ENCODE measurements at places on chromosomes 13 and 19.

GRCh38 chr19:53102206-53102755 is 941 bp downstream of the ZNF160 start:
- DNase-seq: no peak

- no peak for DNase-seq
These were observed 1574.4 kb upstream of the PRR20A start for GRCh38 chr13:55566334-55566733.

- DNase-seq: no peak
These were observed 776 bp upstream of the LENG1 start for GRCh38 chr19:54160182-54160811.

DNA sequence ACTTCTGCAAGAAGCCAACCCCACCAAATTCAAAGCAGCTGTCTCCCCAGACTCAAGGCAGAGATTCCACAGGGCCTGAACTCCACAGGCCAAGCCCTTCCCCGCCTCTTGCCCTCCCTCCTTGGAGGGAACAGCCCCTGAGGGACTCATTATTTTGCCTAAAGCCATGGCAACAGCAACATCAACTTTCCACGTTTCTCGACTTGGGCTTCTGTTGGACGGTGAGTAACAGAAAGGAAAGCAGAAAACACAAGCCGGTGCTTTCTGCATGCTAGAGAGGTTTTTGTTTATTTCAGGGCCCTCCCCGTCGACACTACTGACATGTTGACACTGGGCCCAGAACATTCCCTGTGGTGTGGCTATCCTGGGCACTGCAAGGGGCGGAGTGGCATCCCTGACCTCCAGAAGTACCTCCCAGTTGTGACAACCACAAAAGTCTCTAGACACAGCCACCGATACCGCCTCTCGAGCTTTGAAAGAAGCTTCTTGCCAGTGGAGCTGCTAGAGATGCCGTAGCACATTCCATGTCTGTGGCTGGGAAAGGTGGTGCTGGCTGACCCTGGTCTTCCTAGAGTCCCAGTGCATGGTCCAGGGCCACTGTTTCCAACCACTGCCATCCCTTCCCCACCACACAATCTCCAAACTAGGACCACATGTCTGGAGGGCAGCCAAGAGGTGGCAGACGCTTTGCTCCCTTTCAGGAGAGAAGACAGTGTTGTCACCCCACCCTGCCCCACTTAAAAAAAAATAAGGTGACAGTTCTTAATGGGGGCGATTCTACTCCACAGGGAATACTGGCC is 12.8 kb downstream of the CAPS start:
- DNase-seq: no peak

- no peak for DNase-seq
These were observed 33.2 kb downstream of the NLRP13 start for GRCh38 chr19:55898911-55899310.

DNA sequence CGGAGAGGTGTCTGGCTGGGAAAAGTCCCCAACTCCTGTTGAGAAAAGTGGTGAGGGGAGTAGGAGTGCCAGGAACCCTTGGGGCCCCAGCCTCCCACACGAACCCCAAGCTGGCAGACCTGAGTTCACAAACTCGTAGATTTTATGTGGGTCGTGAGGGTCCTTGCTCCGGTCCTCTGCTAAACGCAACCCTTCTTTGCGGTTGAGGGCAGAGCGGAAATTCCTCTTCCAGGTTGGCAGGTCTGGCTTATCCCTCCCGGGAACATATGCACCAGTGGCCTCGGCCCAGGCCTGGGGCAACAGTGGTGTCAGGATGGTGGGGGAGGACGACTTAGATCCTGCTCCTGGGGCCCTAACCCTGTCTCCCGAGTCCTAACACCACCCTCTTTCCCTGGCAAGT is 2.4 kb downstream of the IRF3 start:
- no peak for DNase-seq

DNA sequence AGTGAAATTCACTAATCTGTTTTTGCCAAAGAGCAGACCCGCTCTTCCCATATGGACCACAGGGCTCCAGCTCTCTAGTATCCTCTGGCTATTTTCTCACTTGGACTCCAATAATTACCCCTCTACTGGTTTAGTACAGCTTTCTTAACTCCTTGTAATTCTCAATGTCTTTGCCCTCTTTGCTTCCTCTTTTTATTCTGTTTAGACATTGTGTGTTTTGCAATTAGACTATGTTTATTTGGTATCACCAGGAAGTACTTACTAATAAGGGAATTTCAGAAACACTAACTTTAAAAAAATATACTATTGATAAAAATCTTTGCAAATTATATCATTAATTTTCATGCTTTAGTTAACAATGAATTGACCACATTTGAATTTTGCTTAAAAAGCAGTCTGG is 111.6 kb upstream of the OBI1 start:
- no peak for DNase-seq

DNA sequence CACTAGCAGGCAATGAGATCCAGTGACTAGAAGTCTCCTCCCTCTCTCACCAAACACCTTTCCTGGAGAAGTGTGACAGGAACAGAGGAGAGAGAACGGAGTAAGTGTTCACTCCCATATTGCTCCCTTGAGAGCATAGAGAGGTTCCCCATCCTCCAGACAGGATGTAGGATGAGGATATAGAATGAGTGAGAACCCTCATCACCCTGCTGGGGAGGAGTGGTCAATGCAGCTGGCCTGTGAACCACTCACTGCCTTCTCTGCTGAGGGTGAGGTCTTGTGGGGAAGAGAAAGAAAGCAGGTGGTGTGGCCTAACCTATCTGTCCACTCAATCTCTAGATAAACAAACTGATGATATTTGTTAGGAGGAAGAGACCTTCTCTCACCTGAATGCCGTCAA is 386.6 kb downstream of the PCDH20 start:
- no peak for DNase-seq

GRCh38 chr13:59450229-59450628 is 713.5 kb downstream of the DIAPH3 start:
- no peak for DNase-seq

DNA sequence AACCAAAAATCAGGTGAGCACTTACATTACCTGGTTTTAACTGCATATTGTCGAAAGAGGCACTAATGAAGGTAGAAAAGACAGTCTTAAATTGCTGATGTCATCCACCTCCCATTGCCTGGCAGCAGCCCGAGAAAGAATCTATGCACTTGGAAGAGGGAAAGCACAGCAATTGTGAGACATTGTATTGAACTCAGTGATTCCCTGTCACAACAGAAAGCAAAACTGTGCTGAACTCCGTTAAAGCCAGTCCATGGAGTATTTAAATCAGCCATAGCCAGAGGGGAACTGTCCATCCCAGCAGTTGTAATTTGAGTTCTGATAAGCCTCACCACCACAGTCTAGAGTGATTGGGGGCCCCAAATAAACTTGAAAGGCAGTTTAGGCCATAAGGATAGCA is 466.6 kb upstream of the PCDH9 start:
- no peak for DNase-seq

- peak; percentile 63 for DNase-seq
These were observed 41.2 kb downstream of the NFIX start for GRCh38 chr19:13036366-13036976.

DNA sequence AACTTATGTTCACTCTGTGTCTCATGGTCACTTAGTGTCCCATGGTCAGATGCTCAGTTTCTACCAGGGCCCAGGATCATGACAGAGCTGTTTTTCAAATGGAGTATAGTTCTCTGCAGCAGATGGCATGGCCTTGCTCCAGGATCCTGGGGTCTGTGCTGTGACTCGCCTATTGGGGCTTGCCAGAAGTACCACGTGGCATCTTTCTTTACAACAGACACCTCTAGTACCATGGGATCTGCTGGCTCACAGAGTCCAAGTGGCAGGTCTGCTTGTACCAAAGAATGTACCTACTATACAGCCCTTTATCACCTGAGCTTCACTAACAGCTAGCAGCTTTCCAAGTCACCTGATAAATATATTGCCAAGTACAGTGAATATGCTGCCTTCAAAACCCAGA is 6.0 kb upstream of the RNF6 start:
- DNase-seq: no peak

DNA sequence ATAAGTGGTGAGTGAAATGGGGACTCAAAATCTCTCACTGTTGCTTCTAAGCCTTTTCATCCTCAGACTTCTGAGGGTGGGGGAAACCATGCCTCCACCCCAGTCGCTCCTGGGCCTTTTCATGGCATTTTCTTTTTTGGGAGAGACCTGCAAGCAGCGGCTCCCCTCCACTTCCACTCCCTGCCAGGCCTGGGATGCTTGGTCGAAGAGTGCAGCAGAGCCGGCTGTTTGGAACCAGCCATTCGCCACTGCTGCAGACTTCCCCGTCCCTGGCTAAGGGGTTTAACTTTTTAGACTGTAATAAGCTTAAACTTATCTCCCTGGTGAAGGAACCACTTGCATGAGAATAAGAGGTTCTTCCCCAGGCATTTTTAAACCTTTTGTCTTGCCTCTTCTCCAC is 617.2 kb downstream of the PCDH9 start:
- DNase-seq: no peak

- no peak for DNase-seq
These were observed 211.7 kb upstream of the STARD13 start for GRCh38 chr13:33497146-33497845.

- no peak for DNase-seq
These were observed 19.0 kb upstream of the LEUTX start for GRCh38 chr19:39759457-39760184.

GRCh38 chr19:47779524-47780214 is 1.2 kb downstream of the SELENOW start:
- DNase-seq: no peak

- DNase-seq: no peak
These were observed 153.5 kb downstream of the DLEU7 start for GRCh38 chr13:50690006-50690405.

- no peak for DNase-seq
These were observed 1.5 kb downstream of the HS6ST3 start for GRCh38 chr13:96091164-96092117.

- no peak for DNase-seq
These were observed 35.7 kb downstream of the ZNF493 start for GRCh38 chr19:21432590-21432989.

- DNase-seq: no peak
These were observed 65.2 kb downstream of the DACH1 start for GRCh38 chr13:71801781-71802180.

DNA sequence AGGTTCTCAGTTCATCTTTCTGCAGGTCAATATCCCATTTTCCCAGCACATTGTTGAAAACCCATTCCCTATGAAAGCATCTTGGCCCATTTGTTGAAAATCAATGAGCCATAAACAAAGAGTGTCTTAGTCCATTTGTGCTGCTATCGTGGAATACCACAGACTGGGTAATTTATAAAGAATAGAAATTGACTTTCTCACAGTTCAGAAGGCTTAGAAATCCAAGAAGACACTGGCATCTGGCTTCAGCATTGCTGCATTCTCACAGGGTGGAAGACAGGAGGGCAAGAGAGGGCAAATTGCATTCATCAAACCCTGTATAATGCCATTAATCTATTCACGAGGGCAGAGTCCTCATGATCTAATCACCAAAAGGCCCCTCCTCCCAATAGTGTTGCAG is 34.1 kb downstream of the ZNF823 start:
- DNase-seq: no peak

DNA sequence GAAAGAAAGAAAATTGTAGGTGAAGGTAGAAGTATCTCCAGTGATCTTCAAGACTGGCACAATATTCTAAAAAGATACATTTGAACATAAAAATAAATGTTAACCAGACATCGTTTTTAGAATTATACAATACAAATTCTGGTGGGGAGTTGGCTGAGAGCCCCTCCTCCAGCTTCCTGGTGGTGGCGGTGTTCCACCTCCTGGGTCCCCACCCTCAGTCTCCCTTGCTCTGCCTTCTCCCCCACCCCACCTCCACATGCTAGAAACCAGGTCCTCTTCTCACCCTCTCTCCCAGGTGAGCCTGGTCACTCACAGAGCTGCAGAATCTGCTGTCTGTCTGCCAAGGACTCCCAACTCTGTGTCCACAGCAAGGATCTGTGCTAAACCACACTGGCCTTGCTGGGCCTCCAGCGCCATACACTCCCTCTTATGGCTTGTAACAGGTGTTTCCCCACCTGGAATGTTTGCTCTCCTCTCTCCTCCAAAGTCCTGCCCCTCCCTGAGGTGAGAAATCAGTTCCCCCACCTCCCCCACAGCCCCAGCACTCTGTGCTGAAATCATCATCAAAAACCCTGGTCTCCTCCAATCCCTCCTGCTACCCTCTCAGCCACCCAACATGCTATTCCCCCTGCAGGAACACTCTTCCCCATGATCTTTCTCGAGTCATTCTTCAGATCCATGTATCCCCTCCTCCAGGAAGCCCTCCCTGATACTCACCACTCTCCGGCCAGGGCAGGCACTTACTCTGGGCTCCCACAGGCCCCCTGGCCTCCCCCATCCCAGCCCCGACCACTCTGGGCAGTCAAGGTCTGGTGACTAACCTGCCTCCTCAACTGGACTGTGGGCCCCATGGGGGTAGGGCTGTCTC is 20.5 kb upstream of the CYP2S1 start:
- DNase-seq: no peak

GRCh38 chr19:6718741-6719539 is 1.5 kb downstream of the C3 start:
- DNase-seq: no peak

- no peak for DNase-seq
These were observed 2.3 kb downstream of the PPP1R15A start for GRCh38 chr19:48874303-48875135.

DNA sequence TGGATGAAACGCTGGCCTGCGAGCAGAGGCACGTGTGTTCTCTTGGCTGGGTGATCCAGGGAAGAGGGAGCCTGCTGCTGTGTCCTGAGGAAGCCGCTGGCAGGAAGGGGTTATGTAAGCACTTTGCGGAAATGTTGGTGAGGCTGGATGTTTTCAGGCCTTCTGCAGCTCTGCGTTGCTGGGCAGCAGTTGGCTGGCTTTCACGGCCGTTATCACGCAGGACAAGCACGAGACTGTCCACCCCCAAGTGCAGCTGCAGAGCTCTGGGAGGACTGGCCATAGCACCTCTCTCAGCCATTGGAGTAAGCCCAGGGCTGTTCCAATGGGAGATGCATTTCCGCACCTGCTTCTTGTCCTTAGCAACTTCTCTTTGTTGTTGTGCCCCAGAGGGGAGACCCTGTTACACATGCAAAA is 146.9 kb upstream of the SOX21 start:
- DNase-seq: no peak

DNA sequence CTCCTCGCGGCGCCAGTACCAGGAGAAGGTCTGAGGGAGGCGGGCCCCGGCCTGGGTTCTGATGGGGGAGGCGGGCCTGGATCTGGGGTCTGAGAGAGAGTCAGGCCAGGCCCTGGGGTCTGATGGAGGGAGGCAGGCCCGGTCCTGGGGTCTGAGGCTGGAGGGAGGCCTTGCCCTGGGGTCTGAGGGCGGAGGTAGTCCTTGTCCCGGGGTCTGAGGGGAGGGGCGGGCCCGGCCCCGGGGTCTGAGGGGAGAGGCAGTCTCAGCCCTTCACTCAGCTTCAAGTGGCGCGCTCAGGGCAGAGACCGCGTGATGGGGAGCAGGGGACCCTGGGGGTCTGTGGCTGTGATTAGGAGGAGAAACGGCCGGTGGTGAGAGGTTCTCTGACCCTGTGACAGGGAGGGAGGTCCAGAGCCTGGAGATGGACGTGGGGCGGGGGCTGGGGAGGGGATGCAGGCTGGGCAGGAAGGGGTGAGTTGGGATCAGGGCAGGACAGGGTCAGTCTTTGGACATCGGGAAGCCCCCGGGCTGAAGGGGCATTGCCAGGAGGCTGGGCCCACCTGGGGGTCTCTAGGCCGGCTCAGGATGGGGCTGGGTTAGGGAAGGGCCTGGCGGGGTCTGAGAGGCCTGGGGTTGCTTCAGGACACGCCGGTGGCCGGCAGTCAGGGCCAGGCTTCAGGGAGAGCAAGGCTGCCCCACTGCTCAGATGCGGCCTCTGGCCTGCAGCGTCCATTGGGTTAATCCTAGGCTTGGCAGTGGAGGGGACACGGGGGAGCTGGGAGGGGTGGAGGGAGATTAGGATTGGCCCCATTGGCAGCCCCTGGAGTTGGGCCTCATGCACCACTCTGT is 18.7 kb downstream of the HCN2 start:
- DNase-seq: no peak

Measured in NCI-H774 (cell line).